ENCODE measurements at places on chromosomes 12 and 14.

DNA sequence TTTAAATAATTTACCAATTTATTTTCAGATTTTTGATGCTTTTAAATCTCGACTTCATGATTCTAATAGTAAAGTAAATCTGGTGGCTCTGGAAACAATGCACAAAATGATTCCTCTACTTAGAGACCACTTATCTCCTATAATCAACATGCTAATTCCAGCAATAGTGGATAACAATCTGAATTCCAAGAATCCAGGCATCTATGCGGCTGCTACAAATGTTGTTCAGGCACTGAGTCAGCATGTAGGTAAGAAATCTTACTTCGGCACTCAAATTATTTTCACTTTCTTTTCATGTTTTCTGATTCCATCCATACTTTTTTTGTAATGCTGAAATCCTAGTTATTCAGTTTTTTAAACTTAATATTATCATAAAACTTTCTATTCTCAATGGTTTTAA, 15.5 kb upstream of the PRPF39 start:
- no peak for DNase-seq

- DNase-seq, result no peak
Measured at GRCh38 chr14:89367779-89368120, 49.3 kb downstream of the FOXN3 start.

DNA sequence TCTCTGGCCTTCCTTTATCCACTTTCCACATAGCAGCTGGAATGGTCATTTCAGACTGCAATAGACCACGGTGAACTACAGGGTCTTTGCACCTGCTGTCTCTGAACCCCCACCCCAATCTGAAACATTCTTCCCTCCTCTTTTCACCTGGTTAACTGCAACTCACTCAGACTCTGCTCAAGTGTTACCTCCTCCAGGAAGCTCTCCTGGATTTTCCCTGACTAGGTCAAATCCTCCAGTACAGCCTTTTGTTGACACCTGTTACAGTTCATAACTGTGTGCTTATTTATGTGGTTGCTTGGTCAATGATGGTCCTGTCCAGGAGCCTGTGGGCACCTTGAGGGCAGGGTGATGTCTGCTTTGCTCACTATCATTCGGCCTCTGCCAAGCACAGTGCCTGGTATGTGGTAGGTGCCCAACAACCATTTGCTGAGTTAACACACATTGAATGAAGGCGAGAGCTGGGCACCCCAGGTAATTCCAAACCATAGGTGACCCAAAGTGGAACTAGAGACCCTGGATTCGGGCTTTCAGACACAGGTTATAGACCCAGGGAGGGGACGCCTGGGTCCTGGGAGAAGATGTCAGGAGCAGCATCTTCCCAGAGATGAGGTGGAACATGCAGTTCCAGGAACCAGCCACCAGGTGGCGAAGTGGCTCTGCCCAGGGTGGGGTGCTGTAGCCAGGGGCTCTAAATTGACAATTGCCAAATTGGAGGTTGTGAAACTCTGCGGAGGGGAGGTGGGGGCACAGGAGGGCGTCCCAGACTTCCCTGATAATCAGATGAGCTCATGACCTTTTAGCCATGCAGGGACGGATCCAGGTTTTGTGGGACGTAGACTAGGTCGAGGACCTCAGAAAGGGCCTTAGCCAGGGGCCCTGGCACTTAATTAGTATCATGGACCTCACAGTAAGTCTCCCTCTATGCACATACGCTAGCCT, 28.1 kb downstream of the TRPV4 start:
- peak; percentile 62 for DNase-seq

GRCh38 chr14:57061009-57061711, 207.5 kb downstream of the EXOC5 start:
- DNase-seq, result no peak

Measured in OCI-LY7 (cell line).